Epithelial cell of proximal tubule (primary cell): ENCODE measurements at places on chromosomes 2 and 18. TPM values are rescaled to one million over a fixed set of nuclear protein-coding genes. Genes with fewer than 3 reads are reported as not detected.

The MC2R gene
- not detected in 2 replicates for total RNA-seq

The PPP1R7 gene
- 57.7 and 75.6 TPM in 2 replicates for total RNA-seq

The ICOS gene
- not detected in 2 replicates for total RNA-seq

The CCL20 gene
- 1.0 and 1.2 TPM in 2 replicates for total RNA-seq

The SP9 gene
- total RNA-seq, result 0.06 TPM in 1 of 2 replicates, not detected in the other

The CARF gene
- total RNA-seq, result 1.5 and 5.5 TPM in 2 replicates

The SGPP2 gene
- 9.1 and 9.7 TPM in 2 replicates for total RNA-seq

The TTR gene
- not detected in 2 replicates for total RNA-seq

The RBM43 gene
- 0.87 and 0.98 TPM in 2 replicates for total RNA-seq

The CCBE1 gene
- total RNA-seq, result 1.8 and 3.3 TPM in 2 replicates
